ENCODE measurements at places on chromosomes 13 and 19.

- peak; percentile 43 for ATAC-seq
Measured at GRCh38 chr19:39506944-39507714, 7.8 kb upstream of the SELENOV start.

DNA sequence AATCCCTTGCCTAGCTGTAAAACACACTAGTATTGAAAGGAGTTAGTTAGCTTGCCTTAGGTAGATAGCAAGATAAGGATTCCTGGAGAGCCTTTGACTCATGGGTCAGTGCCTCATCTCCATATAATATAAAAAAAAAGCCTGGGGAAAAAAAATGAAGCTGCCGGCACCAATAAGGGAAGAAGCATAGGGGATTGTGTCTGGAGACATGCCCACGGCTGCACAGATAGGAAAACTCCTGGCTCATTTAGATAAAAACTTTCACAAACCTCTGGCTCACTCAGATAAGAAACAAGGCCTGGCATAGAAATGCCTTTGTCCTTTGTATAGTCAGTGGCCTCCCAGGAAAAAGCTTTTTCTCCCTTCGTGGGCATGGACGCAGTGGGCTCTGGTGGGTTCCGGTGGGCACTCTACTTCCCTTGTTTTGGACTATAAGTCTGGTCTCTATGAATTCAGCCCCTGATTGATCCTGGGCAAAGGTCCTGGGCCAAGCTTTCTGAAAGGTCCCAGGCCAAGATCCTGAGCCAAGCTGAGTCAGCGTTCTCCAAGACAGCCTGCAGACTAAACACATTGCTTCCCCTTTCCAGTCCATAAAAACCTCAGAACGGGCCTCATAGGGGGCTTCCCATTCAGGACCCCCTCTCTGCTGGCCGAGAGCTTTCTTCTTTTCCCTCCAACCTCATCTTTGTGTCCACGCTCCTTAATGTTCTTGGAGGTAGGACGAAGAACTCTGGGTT, 4.9 kb upstream of the OR7A17 start:
- ATAC-seq, result no peak

DNA sequence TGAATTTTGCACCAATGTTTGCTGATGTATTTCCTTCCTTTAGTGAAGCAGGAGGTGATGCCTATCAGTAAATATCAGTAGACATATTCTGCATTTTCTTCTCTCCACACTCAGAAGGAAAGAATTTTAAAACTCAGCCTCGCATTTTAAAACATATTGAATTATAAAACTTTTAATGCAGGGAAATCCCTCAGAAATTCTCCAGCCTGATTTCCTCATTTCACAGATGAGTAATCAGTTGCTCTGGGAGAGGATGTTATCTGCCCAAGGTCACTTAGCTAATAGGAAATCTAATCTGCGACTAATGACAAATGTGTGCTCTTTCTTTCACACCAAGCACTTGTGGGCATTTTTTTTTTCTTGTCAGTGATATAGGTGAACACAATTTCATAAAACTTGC, 320.6 kb downstream of the ITGBL1 start:
- ATAC-seq, result no peak

- ATAC-seq, result no peak
Measured at GRCh38 chr13:108249150-108249549, 20.4 kb upstream of the TNFSF13B start.

- ATAC-seq, result no peak
Measured at GRCh38 chr13:43306372-43306771, 283.0 kb downstream of the DNAJC15 start.

GRCh38 chr13:103883164-103883563, 816.9 kb upstream of the SLC10A2 start:
- ATAC-seq, result peak; percentile 88

GRCh38 chr13:98284679-98285078, 107.6 kb upstream of the RNF113B start:
- no peak for ATAC-seq

DNA sequence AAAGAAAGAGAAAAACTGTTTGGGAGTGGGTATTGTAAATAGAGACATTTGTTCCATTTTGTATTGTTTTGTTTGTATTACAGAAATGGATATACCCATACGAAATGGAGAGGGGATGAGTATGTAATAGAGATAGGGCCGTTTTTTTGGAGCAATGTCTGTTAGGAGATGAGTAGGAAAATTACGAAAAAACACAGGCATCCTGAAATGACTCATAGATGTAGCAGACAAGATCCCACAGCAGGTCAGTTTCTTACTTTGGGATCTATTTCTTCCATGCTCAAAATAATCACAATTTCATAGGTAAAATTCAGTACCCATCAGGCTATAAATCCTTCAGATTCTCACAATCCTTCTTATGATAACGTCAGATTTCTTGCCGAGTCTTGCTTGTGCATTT, 779.4 kb upstream of the SLITRK1 start:
- ATAC-seq, result no peak

DNA sequence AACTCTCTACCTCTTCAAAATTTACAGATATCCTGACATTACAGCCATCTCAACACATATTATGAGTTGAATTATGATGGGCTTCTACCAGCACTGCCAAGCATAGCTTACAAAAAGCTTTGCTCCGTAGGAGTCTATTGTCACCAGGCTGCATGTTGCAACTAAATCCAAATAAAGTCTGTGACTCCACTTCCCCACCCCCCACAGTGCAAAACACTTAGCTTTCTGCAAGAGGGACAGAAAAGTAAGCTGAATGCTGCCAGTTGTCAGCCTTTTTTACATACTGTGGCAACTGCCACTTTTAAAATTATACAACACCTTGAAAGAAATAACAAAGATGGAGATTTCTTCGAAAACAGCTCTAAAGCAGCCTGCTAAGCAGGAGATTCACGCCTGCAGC, 189.1 kb downstream of the FGF14 start:
- ATAC-seq, result no peak

DNA sequence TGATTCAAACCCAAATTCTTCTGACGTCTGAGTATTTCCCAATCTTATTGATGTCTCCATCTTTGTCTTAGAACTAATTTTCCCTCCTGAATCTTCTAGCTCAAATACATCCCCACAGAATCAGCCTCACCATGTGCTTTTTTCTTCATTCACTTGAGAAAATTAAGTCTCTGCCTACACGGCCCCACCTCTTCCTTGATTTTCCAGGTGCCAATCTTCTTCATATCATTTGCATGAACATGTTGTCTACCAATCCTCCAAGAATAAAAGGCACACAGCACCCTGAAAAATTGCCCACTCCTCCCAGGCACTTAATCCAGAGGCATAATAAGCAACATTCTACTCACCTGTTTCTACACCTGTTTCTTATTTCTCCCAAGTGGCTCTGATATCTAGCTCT, 408.1 kb upstream of the NBEA start:
- no peak for ATAC-seq

GRCh38 chr19:14112809-14113385, 4.7 kb downstream of the PRKACA start:
- ATAC-seq, result no peak

DNA sequence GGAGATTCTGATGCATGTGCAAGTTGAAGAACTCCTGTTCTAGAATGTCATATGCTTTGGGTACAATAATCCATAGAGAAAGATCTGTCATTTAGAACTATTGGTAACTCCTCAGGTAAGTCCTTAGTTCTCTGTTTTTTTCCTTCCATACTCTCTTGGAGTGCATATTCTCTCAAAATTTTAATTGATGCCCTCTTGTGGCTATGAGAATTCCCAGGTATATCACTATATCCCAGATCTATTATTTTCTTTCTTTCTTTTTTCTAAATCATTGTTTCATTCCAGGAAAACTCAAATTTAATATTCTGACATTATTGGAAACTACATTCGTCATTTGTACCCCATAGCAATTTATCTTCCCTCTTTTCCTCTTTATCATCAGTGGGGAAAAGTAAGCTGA, 485.4 kb downstream of the KLF5 start:
- ATAC-seq, result no peak

GRCh38 chr19:31659897-31660210, 310.6 kb upstream of the TSHZ3 start:
- no peak for ATAC-seq

DNA sequence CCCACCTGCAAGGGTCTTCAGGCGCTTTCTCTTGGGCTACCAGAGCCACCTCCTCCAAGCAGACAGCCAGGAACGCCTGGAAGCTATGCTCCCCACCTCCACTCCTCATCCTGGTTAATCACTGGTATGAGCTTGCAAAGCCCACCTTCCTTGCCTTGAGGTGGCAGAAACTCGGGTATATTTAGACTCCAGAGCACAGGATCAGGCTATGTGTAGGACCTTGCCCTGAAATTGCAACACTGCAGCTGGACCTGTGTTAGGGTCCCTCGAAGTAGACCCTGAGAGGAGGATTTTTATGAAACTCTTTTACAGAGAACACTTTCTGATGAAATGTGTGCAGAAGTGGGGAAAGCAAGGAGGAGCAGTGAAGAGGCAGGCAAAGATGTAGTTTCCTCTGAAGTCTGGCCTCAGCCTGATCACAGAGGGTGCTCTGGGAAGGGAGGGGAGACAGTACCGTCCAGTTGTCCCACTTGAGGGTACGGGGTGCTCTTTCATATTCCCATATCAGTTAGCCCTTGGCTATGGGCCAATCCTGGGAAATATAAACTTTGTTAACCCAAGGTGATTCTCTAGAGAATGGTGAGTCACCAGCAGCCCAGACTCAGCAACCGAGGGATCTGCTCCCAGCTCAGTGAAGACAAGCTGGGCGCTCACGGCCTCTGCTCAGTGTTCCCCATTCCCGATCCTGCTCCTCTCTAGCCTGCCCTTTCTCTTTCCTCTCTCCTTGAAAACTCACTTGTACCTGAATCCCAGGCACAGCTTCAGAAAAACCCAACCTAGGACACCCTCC, 157.9 kb downstream of the UQCRFS1 start:
- ATAC-seq, result no peak

DNA sequence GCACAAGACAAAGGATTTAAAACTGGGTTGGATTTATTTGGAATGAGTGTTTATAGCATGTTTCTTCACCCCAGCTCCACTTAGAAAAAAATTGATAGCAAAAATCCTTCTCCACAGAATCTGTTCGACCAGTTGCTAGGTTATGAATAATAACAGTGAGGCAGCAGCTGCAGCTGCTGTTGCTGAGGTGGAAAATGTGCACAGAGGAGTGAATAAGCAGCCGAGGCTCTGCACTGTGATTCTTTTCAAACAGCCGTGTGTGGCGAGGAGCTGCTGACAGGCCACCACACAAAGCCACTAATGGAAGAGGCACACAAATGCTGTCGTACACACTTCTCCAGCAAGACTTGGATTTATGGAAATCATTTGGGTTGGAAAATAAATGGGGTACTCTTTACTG, 6.4 kb upstream of the RASL11A start:
- no peak for ATAC-seq

All from esophagus mucosa (tissue), 1 donor.